ENCODE measurements at places on chromosomes 2 and 18. TPM values are rescaled to one million over a fixed set of nuclear protein-coding genes. Genes with fewer than 3 reads are reported as not detected.

Gene SIX3
- not detected for total RNA-seq

DNA sequence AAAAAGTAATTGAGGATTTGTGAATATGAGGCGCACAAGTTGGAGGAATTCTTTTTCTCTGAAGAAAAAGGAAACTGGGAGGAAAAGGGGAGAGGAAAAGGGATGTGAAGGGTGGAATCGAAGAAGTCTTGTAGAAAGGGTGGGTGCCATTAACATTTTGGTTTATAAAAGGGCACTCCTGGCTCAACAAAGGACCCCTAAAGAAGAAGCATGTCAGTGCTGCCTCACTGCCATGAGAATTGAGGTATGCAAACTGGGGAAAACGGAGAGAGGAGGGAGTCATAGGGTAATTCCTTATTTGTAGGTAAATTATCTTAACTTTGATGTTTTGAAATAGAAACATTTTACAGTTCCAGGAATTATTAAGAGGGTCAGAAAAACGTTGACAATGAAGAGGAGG, 207.2 kb downstream of the NAPG start:
- no peak overlapping the region for H3K27ac ChIP-seq
- no peaks in the 10 kb centered on the region for H3K4me1 ChIP-seq
- no peak overlapping the region for H3K4me3 ChIP-seq
- no peaks in the 10 kb centered on the region for H3K27me3 ChIP-seq
- DNase-seq: no peak

DNA sequence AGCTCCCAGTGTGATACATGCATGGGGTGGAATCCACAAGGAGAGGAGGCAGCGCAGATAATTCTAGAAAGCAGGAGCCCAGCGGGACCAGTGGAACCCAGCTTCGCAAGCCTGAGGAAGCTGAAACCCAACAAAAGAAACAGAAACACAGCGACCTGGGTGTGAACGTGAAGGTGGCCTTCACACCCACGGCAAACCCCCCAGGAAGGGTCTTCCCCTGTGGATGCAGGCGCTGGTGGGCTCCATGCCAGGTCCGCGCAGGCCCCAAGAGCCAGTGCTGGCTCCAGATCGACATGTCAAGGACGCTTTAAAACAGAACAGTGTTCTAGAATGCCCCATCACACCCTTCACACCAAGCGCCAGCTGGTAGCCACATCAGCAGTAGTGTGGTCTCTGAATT, 22.1 kb downstream of the KIF1A start:
- H3K27me3 ChIP-seq: peaks cover 33% of the 10 kb centered on the region
- no peak overlapping the region for H3K4me3 ChIP-seq
- H3K4me1 ChIP-seq: no peaks in the 10 kb centered on the region
- no peak for DNase-seq

DNA sequence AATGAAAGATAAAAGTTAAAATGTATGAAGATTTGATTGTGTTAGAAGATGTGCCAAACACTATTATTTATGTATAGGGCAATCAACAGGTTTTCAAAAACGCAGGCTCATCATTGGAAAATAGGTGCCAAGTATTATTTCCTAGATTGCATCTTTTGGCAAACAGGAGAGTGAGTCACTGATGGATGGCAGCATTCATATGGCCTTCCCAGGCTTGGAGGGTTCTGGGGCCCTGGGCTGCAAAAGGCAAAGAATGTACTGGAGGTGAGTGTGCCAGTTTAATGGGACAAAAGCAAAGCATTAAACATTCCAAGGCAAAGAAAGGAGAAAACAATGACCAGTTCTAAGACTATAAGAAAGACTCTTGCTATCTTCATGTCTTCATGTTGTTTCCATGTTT, 379.4 kb downstream of the RIT2 start:
- H3K4me3 ChIP-seq: no peak overlapping the region
- no peaks in the 10 kb centered on the region for H3K4me1 ChIP-seq

DNA sequence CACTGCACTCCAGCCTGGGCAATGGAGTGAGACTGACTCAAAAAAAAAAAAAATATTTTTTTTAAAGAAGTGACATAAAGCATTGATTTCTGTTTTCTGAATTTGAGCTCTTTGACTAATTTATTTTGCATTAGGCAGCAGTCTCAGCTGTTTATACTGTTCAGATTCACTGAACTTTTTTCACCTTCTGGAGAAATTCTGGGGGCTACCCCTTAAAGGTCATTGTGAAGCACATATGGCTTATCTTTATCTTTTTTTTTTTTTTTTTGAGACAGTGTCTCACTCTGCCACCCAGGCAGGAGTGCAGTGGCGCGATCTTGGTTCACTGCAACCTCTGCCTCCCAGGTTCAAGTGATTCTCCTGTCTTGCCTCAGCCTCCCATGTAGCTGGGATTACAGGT, 12.9 kb downstream of the PHLPP1 start:
- no peaks in the 10 kb centered on the region for H3K36me3 ChIP-seq
- no peaks in the 10 kb centered on the region for H3K27me3 ChIP-seq
- H3K4me1 ChIP-seq: no peaks in the 10 kb centered on the region
- H3K27ac ChIP-seq: no peak overlapping the region
- DNase-seq: no peak
